ENCODE measurements at places on chromosomes 6 and 20.

DNA sequence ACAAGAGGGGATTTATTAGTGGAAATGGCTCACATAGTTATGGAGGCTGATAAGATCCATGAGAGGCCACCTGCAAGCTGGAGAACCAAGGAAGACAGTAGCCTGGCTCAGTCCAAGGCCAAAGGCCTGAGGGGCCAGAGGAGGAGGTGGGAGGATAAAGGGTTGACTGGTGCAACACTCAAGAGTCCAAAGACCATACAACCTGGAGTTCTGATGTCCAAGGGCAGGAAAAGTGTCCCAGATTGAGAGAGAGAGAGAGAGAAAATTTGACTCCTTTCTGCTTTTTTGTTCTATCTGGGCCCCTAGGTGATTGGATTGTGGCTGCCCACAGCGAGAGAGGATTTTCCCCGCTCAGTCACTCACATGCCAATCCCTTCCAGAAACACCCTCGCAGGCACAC is 8.0 kb downstream of the HLA-F start:
- no peak for DNase-seq

DNA sequence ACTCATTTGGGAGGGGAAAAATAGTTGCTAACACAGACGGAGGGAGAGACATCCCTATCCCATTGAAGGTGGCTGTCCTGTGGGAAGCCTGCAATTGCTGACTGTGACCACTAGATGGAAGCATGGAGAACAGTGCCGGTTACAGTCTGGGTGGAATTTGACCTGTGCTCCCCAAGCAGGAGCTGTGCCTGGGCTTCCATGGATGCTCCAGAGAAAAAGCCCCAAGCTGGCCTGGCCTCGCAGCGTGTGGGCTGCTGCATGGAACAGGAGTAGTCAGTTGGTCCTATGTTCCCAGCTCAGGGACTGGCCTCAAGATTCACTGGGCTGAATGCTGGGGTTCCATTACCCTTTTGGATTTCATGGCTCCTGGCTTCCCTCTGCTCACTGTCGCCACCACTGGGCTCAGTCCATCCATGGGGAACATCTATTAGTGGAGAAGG is 116.3 kb upstream of the CHD6 start:
- DNase-seq = peak; percentile 32

DNA sequence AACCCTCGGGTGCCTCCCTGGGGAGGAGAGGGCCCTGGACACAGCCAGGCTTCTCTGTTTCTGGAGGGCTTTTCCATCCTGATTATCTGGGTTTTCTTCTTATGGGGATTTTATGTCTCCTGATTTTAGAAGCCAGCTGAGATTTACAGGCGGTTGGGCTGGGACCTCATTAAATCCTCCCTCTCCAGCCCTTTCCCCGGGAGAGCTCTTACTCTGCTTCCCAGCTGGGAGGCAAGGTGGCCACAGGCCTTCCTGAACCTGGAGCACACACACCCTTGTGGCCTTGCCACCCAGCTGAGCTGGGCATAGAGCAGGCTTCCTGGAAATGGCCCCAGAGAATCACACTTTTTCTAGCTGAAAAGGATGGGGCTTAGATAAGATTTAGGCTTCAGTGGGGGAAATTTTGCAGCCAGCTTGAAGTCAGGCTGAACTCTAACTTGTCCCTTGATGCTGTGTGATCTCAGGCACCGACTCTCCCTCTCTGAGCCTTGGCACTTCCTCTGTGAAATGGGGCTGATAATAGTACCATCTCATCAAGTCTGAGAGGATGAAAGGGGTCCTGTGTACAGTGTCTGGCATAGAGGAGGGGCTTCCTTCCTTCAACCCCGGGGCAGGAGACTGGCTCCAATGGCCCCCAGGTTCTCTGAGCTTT is 16.6 kb downstream of the VSTM2L start:
- DNase-seq = no peak

DNA sequence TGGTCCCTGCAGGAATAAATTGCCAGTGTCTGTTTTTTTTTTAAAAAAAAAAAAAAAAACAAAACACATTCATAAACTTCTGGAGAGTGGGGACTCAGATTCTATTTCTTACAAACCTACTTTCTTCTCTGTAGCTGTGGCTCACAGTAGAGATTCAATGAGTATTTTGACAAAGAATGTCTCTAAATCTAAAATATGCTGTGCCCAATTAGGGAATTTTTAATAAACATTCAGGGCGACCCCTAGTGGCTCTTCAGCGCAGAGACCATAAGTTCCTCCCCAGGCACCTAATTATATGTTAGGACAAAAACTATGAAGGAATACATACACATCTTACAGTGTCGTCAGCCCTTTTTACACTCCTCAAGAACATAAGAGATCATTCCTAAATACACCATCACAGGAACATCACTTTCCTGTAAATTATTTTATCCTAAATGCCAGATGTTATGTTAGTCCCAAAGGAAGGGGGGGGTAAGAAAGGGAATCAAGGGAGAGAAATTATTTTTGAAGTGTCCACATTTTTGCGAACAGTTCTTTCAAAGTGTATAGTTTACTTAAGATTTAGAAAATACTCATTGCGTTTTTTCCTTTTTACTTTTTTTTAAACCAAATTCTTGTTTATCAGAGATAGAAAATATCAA is 21.8 kb upstream of the NAA20 start:
- peak; percentile 73 for DNase-seq

GRCh38 chr6:42028234-42029061 is 21.9 kb upstream of the TAF8 start:
- no peak for DNase-seq

DNA sequence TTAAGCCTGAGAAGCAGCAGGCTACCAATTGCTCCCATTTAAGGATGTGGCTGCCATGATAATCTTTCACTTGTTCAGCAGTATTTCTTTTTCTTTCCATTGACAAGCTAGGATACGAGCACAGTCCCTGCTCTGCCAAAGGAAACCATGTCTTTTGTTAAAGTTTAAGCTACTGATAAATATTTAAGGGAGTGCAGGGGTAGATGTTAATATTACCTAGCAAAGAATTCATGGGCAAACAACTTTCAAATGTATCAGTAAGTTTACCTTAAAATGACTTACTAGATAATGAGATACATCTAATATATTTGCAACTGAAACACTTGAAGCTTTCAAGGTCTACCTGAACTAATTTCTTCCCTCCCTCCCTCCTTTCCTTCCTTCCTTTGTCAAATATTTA is 77.3 kb downstream of the OPN5 start:
- DNase-seq = no peak

GRCh38 chr20:55258559-55258958 is 746.8 kb downstream of the CBLN4 start:
- DNase-seq = no peak

DNA sequence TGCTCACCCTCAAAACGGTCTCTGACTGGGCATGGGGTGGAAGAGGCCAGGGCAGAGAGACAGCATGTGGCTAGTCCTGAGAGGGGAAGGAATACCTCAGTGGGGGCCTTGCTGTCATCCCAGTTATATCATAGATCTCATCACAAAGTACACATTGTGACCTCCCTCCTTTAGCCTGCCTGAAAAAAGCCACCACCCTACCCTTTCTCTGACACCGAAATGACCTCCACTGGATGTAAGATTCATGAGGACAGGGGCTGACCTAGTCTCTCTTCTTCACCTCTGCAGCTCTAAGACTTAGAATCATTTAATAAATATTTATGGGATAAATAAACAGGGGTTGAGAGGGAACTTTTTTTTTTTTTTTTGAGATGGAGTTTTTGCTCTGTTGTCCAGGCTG is at the start of gene C20orf173:
C20orf173 (minus strand) TSS at position 101 of the 400 bp plus-strand sequence. CDS start 279 bp downstream, outside the sequence.
- no peak for DNase-seq

GRCh38 chr20:35369804-35370203 is 42.0 kb downstream of the UQCC1 start:
- DNase-seq = no peak

DNA sequence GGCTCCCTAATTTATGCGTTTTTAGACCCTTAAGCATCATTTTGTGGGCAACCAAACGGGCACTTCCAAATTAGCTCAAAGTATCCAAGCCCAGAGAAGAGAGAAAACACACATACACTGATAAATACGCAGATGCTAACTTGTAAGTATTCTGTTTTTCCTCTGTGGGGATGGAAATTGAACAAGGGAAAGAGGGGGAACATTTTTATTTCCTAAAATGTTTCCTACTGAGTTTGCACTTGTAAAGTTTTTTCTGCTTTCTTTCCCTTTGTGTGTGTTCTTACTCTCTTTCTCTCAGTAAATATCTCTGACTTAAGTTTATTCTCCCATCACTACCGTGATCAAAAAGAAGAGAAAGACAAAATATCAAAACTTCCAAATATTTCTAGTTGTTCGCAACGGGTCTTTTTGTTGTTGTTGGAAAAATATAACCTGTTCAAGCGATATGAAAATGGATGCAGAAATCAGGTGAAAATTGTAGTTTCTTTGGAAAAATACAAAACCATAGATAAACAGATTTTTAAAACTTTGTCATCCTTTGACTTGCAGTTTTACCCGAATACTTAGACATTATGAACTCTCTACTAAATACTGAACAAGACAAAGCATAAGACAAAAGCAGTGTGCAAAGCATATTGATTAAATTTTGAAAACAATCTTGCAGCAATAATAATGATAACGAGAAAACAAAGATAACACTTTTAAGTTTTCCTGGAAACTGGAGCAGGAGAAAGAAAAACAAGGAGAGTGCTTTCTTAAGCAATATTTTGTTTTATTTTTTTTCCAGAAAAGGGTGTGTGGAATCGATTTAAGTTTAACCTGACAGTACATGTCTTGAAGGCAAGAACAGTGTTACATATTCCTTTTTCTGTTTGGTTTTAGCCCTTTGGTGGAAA is 1.0 kb upstream of the NKX2-4 start:
- DNase-seq = no peak

DNA sequence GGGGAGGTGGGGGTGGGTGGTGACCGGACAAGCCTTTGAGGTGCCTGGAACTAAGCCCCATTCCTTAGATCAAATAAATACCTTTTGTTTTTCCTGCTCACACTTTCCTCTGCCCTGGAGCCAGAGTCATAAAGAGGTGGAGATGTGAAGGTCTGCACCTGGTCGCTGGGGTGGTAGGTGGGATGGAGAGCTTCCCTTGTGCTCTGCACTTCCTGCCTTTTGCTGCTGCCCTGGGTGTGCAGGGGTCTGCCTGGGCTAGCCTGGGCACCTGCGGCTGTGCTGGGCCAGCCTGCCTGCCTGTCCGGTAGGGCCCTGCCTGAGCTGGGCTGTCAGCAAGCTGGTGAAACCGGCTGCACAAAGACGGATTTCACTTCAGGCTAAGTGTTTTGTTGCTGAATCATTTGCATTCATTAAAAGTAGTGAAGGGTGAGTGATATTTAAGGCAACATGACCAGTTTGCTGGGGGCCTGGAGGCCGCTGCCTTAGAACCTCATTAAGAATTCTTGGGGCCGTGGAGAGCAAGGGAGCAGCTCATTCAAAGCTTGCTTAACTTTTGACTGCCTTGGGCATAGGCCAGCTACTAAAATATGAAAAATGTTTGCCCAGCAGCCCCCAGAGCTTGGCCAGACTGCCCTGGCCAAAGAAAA is 20.5 kb downstream of the PTK7 start:
- DNase-seq = peak; percentile 38

GRCh38 chr6:104952911-104953399 is 4.0 kb upstream of the LIN28B start:
- no peak for DNase-seq

- DNase-seq = no peak
These were observed 111.0 kb downstream of the CD83 start for GRCh38 chr6:14228571-14228970.

- no peak for DNase-seq
These were observed 32.7 kb downstream of the CEBPB start for GRCh38 chr20:50223039-50224005.

DNA sequence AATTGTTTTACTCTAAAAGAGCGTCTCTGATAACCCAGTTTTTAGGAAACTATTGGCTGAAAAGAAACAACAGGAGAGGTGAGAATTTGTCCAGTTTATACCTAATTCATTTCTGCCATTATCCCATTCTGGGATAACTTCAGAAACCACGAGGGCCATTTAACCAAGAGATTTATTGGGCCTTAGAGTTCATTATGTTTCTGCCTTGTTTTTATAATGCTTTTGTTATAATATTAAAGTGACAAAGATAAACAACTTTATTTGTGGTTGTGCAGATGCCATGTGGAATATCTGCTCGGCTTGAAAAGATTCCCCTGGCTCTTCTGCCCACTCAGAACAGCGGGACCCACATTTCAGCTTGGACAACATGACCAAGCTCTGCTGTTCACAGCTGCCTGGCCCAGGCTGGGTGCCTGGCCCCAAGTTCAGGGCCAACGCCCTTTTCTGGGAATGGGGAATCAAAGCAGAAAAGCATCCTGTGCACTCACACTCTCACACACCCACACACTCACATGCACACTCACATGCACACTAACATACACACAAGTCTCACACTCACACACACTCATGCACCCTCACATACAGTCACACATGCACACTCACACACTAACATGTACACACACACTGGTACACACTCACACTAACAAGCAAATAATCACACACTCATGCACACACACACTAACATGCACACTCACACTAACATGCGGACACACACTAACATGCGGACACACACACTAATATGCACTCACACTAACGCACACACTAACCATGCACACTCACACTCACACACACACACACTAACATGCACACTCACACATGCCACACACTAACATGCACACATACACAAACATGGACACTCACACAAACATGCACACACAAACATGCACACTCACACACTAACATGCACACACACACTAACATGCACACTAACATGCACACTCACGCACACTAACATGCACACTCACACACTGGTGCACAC is 86.7 kb upstream of the NEDD9 start:
- DNase-seq = no peak

DNA sequence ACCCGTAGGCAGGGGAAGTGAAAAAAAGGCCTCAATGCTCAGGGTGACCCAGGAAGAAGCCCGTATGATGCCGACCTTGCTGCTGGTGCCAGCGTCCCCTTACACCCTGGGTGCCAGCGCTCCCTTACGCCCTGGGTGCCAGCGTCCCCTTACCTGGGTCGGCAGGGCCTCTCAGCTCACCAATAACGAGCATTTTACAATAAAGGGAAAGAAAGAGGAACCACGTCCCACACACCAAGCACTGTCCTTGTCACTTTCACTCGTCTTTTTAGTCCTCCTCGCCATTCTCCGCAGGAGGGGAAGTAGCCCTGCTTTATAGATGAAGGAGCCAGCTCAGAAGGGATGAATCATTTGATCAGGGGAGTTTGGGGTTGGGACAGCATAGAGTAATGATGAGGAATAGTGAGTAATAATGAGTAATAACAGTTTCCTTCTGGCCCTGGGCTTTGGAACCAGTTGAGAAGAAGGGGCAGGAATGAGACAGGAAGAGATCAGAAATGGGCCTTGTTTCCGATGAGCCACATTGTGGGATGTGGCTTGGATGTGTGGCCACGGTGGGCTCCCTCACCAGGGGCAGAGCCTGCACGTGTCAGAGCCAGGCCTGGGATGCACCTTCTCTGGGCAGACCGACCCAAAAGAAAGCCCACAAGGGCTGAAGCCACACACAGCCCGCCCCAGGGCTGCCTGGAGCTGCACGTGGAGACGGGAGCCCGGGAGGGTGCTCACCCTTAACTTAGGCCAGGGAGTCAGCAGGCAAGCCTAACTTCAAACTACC is 75.7 kb downstream of the SYNJ2 start:
- no peak for DNase-seq

GRCh38 chr20:1637755-1638154 is 17.9 kb upstream of the SIRPB1 start:
- DNase-seq = no peak

GRCh38 chr6:128439627-128440026 is 80.8 kb downstream of the PTPRK start:
- DNase-seq = no peak

Measured in Ammon's horn (tissue), 1 donor.